RWPE1 (cell line): ENCODE measurements at places on chromosomes 11 and 22.

GRCh38 chr22:40928657-40929056, 22.5 kb upstream of the RBX1 start:
- DNase-seq = no peak

- DNase-seq = peak; percentile 88
Measured at GRCh38 chr11:73625696-73626318, 20.6 kb upstream of the PLEKHB1 start.

DNA sequence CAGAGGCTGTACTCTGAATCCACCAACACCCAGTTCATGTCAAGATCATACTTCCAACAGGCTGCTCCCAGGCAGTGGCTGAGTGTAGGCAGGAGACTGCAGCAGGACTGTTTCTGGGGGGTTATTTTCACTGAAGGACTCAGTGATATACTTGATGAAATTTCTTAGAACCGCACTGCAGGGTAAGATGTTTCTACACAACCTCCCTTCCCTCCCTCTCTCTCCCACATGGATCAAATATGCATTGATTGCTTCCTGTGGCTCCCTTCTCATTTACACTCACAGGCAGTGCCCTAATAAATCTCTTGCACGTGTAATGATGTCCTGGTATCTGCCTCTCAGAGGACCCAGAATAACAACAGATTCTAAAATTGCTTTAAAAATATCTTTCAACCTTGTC, 251.3 kb upstream of the CCDC179 start:
- DNase-seq = no peak

GRCh38 chr22:33119044-33119443, 60.9 kb upstream of the SYN3 start:
- no peak for DNase-seq

GRCh38 chr11:83326326-83326725, 40.2 kb upstream of the CCDC90B start:
- DNase-seq = no peak

GRCh38 chr22:32202539-32203180, 2.2 kb downstream of the RFPL2 start:
- DNase-seq = peak; percentile 58

GRCh38 chr11:46410021-46410420, 18.4 kb upstream of the CHRM4 start:
- DNase-seq = no peak

DNA sequence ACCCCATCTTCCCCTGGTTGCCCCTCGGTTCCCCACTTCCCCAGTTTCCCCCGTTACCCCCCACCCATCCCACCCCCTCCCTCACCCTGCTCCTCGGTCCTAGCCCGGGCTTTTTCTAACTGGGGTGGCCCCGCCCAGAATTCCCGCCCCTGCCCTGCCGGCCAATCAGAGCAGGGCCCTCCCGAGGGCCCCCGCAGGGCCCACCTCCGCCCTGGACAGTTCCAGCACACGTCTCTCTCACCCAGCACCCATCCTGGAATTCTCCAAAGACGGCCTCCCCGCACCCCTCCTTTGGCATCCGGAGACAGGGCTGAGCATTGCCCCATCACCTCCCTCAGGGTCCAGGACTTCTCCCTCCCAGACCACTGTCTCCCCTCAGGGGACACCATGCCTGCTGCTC, at the start of gene H19:
TSS of gene H19 (minus strand) at position 88 of the 400 bp plus-strand sequence.
- DNase-seq = no peak

DNA sequence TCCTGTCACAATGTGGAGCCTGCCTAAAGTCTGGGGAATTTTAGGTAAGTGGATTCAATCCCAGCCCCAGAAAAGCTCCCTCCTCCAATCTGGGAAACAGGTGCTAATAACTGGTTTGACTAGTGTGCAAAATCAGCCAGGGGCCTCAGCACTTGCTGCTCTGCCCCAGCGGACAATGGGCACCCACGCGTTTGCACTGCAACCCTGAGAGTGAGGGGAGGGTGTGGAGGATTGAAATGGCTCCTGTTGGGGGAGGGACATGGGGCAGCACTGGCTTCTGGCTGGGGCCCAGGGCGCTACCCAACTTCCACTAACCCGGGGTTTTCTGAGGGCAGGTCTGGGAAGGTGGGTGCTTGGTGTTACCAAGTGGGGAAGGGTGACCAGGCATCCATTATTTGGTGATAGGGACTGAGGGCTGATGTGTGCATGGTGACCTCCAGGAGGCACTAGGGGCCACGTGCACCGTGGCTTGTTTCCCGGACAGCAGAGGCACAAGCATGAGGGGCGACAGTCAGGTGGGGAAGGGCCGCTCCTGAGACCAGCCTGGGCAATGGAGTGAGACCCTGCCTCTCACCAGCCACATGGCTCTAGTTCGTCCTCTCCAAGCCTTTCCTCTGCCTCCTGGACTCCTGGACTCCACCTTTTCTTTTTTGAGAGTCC, 4.3 kb upstream of the PNPLA5 start:
- no peak for DNase-seq

GRCh38 chr11:16364254-16364653, 7.9 kb upstream of the SOX6 start:
- DNase-seq = no peak

GRCh38 chr22:43826142-43827002, 14.3 kb upstream of the EFCAB6 start:
- DNase-seq = peak; percentile 63

GRCh38 chr22:23565305-23565914, 14.7 kb downstream of the IGLL1 start:
- no peak for DNase-seq

DNA sequence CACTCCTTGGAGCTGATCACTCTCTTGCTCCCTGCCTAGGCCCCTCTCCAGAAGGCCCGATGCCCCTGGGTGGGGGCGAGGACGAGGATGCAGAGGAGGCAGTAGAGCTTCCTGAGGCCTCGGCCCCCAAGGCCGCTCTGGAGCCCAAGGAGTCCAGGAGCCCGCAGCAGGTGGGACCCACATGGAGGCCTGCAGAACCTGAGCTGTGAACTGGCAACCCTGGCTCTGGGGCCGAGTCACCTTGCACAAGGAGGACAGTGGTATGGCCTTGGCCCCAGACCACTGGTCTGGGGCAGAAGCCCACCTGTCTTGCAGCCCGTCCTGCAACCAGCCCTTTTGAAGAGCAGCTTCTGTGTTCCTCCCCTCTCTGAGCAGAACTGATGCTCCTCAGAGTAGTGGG, 6.2 kb downstream of the SCO2 start:
- no peak for DNase-seq

GRCh38 chr11:47595967-47596366, 1.8 kb upstream of the C1QTNF4 start:
- no peak for DNase-seq

DNA sequence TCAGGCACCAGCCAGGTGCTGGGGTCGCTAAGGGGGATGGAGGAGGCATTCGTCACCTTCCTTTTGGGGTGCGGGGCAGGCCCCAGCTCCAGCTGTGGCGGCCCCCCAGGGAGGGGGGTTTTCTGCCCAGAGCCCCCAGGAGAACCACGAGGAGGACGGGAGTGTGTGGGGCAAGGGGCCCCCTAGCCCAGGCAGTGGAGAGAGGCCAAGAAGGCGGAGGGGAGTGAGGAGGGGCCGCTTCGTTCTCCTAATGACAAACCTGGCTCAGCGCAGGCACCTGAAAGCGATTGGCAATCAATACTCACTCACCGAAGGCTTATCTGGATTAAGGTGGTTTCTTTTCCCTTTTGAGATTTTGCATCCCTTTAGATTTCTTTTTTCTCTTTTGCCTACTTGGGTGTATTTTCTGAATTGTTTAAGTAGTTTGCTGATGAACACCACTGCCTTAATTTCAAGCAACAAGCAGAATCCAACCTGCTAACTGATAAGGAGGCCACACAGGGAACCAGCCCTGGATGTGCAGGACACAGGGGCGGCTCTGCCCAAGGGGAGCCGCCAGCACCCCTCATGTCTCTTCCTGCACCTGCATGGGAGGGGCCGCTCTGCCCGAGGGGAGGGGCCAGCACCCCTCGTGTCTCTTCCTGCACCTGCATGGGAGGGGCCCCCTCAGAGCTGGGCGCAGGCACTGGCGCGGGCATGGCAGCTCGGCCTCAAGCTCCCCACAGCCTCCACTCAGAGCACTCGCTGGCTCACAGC, 122.3 kb downstream of the BRD1 start:
- DNase-seq = no peak

- DNase-seq = no peak
Measured at GRCh38 chr11:124108156-124108555, 7.1 kb upstream of the VWA5A start.

DNA sequence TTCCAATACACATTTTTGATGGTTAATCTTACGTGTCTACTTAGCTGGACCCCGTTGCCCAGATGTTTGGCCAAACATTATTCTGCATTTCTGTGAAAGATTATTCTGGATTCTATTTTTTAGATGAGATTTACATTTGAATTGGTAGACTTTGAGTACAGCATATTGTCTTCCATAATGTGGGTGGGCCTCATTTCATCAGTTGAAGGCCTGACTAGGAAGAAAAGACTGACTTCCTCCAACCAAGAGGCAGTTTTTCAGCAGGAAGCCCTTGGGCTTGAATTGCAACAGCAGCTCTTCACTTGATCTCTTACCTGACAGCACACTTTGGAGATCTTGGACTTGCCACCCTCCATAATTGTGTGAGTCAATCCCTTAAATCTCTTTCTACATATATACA, 58.7 kb downstream of the FDX1 start:
- no peak for DNase-seq

DNA sequence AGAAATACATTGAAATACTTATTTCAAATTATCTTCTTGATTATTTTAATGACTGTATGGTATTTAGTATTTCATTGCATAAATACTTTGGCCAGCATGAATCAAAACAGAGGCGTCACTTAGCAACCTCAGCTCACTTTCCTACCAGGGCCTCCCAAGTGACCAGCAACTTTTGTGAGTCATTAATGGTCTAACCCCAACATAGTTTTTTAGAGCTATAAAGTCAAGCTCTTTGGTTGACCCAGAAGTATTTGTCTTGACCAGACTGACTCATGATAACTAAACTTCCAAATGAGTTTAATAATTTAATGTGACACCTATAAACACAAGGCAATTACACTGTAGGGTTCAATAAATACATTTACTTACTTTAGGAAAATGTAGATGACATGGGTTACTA, 27.9 kb upstream of the RBMXL2 start:
- no peak for DNase-seq

DNA sequence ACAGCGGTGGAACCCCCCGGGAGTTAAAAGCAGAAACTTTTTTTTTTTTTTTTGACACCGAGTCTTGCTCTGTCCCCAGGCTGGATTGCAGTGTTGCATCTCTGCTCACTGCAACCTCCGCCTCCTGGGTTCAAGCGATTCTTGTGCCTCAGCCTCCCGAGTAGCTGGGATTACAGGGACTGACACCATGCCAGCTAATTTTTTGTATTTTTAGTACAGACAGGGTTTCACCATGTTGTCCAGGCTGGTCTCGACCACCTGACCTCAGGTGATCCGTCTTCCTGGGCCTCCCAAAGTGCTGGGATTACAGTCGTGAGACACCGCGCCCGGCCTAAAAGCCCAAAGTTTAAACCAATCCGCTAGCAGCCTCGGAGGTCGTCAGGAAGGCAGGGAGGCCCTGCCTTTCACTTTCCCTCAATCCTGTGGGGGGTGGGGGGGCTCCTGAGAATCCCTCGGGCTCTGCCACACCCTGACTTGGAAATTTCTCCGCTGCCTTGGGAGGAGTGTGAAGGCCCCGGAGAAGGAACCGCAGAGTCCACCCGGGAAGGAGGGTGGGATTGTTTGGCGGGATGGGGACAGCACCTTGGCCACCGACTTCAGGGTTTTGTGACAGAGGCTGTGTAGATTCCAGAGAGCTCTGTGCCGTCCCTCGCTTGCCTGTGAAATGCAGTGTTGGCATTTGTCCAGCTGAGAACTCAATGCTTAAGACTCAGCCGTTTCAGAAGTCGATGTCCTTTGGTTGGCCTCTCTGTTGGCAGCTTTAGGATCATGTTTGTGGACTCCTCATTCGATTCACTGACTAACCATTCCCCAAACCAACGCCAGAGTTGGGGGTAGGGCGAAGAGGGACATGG, 1.0 kb downstream of the ARHGAP8 start:
- no peak for DNase-seq

GRCh38 chr22:34639911-34640310, 426.0 kb upstream of the ISX start:
- no peak for DNase-seq

- no peak for DNase-seq
Measured at GRCh38 chr22:30994960-30995359, 25.9 kb downstream of the TUG1 start.

- no peak for DNase-seq
Measured at GRCh38 chr11:9594267-9595046, 21.0 kb downstream of the WEE1 start.

- no peak for DNase-seq
Measured at GRCh38 chr11:8243458-8243857, 20.2 kb downstream of the LMO1 start.

GRCh38 chr11:121711236-121711635, 258.5 kb upstream of the SORL1-AS1 start:
- no peak for DNase-seq

DNA sequence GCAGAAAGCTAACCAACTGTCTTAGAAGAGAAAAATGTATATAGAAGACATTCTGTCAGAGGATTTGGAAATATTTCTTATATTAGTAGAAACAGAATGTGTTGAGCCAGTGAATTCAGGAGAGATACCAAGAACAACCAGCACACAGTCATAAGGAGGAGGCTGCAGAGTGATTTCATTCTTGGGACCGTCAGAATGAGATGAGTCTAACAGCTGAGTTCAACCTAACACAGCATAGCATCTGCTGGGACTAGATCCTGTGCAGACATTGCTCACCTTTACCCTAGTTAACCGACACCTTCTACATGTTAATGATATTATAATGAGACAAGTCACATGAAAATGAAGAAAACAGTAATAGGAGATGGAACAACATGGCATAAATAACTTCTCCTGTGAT, 85.5 kb downstream of the XRRA1 start:
- DNase-seq = no peak

DNA sequence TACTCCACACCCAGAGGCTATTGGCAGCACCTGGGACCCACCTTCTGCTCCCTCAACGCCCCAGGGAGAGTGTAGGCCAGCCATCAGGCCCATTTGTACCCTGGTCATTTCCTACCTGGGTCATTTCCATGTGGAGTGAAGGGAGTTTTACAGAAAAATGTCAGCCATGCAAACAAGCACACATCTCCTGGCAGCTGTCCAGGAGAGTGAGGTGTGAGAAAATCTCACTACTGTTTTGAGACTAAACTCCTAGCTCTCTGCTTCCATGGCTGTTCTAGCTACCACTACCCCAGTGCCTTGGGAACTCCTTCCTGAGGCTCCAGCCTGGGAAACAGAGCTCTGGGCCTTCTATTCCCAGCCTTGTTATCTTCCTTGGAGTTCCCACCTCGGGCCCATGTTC, 2.8 kb upstream of the TMPRSS13 start:
- no peak for DNase-seq

DNA sequence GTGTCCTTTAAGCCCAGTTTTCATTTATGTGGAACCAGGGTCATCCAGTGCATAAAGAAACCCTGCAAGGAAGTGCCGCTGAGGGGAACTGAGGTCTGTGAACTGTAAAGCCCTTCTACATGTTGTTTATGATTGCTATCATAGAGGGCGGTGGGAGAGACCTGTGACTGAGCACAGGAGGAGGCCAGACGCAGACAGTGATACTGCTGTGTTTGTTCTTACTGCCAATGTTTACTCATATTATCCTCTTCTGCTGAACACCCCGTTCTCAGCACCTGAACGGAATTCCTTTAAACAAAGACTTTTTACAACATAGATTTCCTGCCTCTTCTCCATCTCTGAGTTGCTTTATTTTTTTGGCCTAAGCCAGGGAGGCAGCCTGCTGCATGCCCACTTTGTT, 967 bp upstream of the GALNT18 start:
- DNase-seq = no peak

- no peak for DNase-seq
Measured at GRCh38 chr11:73286240-73286810, 14.2 kb downstream of the P2RY6 start.
